ENCODE measurements at places on chromosomes 6 and 20. TPM values are rescaled to one million over a fixed set of nuclear protein-coding genes. Genes with fewer than 3 reads are reported as not detected.

Gene ADGRB3
- 0.12 TPM for polyA plus RNA-seq

DNA sequence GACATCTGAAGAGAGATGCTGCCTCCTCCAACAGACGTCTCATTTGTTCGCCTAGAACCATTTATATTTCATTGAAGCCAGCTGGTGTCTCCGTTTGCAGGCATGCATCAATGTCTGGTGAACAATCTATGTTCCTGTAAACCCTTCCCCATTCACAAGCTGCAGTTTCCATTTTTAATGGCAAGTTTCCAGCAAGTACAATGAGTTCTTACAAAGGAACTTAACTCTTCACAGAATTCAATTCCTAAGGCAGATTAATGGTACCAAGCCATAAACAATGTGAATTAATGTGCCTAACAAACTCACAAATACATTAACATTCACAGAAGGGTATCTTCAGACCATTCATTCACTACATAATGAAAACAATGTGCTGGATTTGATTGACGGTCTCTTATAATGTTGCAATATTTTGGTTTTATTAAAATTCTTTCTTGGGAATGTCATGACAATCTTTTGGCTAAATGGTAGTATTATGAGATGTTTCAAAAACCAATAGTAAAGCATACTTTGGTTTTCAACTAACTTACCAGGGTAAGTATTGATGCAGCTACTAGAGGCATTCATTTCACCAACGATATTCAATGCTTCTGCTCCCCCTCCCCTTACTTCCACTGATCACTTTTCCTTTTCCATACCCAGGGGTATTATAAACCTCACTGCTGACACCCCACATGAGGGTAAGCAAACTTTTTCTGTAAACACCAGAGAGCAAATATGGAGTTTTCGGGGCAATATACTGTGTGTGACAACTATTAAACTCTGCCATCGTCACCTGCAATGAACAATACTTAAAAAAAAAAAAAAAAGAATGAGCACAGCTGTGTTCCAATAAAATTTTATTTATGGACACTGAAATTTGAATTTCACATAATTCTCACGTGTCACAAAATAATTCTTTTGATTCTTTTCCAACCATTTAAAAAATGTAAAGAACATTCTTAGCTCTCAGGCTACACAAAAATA, 4.2 kb downstream of the AKIRIN2 start:
- peak overlapping the region; percentile 64 for H3K27ac ChIP-seq
- peak; percentile 63 for DNase-seq
- peaks cover 16% of the 10 kb centered on the region for H3K36me3 ChIP-seq
- peak overlapping the region; percentile 98 for H3K4me3 ChIP-seq
- no peaks in the 10 kb centered on the region for H3K27me3 ChIP-seq

- DNase-seq, result no peak
- no peak overlapping the region for H3K4me3 ChIP-seq
- no peaks in the 10 kb centered on the region for H3K27me3 ChIP-seq
- no peaks in the 10 kb centered on the region for H3K36me3 ChIP-seq
Measured at GRCh38 chr6:135640449-135641111, 143.0 kb upstream of the AHI1 start.

- H3K27me3 ChIP-seq, result no peaks in the 10 kb centered on the region
- no peak overlapping the region for H3K4me3 ChIP-seq
- no peaks in the 10 kb centered on the region for H3K4me1 ChIP-seq
- H3K36me3 ChIP-seq, result no peaks in the 10 kb centered on the region
- no peak for DNase-seq
Measured at GRCh38 chr6:47363736-47364135, 54.0 kb upstream of the TNFRSF21 start.
